ELR (cell line): ENCODE measurements at places on chromosomes 7 and 10.

- no peak for DNase-seq
These were observed 277.5 kb downstream of the PTPRN2 start for GRCh38 chr7:158309868-158310763.

DNA sequence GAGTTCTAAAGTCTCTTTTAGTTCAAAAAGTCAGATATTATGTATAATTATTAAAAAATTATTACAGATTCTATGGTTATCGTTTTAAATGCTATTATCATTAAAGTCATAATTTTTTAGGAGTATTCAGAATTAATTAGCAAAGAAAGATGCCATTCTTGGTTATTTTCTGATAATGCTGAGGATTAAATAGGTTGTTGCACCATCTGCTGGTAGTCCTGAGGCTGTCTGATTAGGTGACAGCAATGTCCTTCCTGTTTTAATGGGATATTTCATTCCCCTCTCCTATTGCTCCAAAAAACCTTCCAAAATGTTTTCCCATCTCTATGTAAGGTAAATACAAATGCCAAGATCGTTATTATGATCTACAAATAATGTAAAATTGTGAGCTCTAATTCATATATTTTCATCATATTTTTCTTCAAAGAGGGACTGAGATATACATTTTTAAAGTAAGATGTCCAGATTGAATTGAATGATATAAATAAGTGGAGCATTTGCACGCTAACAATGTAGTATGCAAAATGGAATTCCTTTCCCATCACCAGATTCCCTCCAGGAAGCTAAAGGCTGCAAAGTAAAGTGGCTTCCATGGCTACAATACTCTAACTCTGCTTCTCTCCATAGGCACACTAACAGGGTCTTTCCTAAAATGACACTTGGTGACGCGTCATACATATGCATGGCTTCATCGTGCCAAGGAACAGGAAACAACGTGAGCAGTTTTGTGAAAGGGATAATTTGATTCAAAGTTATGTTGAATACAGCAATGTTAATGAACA is 58.8 kb upstream of the AKR1E2 start:
- peak; percentile 81 for DNase-seq

GRCh38 chr10:93126483-93127052 is 52.9 kb downstream of the CYP26A1 start:
- peak; percentile 17 for DNase-seq

GRCh38 chr10:75530299-75530698 is 98.9 kb downstream of the LRMDA start:
- peak; percentile 23 for DNase-seq

DNA sequence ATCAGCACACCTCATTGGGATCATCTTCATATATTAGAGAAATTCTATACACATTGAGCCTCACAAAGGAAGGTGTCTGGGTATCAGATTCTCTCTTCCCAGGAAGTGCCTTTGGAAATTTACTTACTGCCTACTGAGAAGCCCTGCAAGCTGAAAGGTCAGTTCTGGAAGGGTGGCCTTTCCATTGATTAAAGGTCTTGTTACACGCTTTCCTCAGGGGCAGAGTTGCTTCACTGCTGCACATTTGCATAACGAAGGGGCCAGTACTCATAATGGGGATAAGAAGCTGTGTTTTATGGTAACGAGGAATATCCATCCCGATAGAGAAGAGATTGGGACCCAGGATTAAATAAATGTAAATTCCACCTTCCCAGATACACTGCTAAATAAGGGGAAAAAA is 19.4 kb upstream of the IL15RA start:
- no peak for DNase-seq

- peak; percentile 88 for DNase-seq
These were observed 14.8 kb downstream of the OGDH start for GRCh38 chr7:44621034-44621749.

- DNase-seq = peak; percentile 18
These were observed at the start of gene CHRM2 for GRCh38 chr7:136868496-136869000. Gene CHRM2 (plus strand): TSS chr7:136868652. CDS start chr7:137014866, 146,214 bp downstream.
